ENCODE measurements at places on chromosomes 16 and 17.

DNA sequence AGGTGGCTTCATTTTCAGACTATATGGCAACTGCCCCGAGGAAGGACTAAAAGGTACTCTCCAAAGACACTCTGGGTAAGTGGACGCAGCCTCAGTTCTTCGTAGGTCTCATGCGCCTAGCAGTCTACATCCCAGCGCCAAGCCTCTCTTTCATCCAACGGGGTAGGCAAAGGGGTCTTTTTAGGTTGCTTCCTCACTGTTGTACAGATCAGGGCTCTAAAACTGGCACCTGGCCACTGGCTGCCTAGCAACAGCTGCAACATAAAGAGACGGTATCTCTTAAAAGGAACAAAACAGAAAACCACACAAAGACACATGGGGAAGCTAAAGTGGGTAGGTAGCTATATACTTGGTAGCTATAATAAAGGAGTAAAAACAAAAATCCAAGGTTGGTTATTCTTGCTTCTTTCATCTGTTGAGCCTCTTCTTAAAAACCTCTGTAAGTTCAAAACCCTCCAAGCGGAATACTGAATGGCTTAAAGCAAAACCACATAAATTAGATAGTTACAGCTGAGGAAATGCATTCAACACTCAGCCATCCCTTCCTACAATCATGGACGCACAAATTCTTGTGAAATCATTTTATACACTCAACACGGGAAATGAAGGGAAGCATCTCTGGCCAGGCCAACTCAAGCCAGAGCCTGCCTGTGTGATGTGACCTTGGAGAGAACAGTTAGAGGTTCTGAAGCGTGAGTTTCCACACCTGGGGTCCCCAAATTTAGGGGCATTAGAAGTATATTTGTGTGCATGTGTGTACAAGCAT is 22.7 kb downstream of the CYTH1 start:
- no peak for DNase-seq

DNA sequence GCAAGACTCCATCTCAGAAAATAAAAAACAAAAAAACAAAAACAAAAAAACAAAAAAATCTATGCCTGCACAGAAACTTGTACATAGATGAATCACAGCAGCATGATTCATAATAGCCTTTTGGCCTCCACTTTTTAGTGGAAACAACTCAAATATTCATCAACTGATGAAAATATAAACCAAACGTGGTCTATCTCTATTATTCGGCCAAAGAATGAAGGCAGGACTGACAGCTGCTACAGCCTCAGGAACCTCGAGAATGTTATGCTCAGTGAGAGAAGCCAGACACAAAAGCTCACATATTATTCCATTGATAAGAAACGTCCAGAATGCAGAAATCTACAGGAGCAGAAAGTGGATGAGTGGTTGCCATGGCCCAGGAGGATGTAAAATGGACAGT is 19.8 kb downstream of the PPL start:
- no peak for DNase-seq

DNA sequence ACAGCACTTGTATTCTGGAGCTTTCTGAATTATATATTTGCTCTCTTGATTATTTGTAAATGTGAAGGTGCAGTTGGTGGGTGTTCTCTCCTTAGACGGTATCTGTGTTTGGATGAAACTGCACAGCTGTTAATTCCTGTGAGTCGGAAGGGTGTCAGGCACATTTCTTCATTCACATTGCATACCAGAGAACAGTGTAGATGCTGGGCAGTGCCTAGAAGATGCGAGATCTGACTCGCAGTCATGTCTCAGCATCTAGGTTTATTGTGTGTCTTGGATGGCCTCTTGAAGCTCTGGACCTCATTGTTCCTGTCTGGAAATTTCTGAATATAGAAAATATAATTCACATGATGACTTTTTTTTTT is 61.2 kb downstream of the CLEC16A start:
- no peak for DNase-seq

DNA sequence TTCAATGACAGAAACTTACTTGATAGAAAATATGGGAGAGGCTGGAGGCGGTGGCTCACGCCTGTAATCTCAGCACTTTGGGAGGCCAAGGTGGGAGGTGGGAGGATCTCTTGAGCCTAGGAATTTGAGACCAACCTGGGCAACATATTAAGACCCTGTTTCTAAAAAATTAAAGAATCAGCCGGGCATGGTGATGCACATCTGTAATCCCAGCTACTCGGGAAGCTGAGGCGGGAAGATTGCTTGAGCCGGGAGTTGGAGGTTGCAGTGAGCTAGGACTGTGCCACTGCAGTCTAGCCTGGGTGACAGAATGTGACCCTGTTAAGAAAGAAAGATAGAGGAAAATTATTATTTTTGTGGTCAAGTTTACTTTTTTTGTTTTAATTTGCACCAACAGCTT is 2.1 kb upstream of the NLK start:
- DNase-seq = no peak

DNA sequence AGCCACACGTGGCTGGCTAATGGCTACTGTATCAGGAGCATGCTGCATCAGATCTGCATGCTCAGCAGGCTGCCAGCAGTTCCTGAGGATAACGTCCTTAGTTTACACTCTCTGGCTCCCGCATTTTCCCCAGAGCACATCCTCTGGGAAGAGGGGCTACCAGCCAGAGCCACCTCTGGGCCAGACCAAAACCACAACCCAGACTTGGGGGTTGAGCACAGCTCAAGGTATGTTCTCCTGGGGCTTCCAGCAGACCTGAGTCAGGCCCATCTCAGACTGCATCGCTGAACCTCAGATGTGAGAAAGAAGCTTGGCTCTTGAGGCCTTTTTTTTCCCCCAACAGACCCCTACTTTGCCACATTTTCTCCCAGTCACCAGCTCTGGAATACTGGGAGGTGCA is 23.7 kb upstream of the WSCD1 start:
- no peak for DNase-seq

- DNase-seq = no peak
Measured at GRCh38 chr16:4900036-4900435, 36.9 kb downstream of the PPL start.

- DNase-seq = no peak
Measured at GRCh38 chr17:82649501-82650261, 1.4 kb upstream of the WDR45B start.

DNA sequence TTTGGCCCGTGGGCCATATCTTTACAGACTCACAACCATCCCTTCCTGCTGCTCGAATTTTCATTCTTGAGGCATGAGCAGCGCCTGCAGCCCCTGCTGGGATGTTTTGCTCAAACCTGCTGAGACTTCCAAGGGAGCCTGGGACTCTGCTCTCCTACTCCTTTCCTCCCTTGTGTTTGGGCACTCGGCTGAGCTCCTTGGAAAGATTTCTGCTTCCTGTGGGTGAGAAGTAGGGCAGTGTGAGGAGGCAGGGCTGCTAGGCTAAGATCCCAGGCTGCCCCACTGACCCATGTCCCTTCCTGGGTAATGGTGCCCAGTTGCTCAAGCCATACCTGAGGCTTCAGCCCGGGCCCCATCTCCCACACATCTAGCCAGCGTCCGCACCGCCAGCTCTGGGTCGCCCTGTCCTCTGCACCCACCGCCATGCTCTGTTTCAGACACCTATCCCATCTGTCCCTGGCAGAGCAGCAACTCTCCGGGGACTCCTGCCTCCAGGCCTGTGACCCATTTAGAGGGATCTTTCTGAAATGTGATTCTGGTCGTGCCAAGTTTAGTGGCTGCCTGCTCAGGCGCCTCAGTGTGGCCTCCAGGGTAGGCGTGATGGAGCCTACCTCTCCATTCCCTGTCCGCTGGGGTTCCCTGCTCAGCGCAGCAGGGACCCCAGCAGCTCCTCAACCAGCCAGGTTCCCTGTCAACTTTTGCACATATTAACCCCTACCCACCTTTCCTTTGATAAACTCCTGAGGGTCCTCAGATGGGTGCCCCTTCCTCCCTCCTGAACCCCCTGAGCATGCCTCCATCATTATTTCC is 190.1 kb downstream of the CCDC182 start:
- DNase-seq = no peak

GRCh38 chr16:58127033-58127556 is 2.1 kb downstream of the CFAP20 start:
- no peak for DNase-seq

DNA sequence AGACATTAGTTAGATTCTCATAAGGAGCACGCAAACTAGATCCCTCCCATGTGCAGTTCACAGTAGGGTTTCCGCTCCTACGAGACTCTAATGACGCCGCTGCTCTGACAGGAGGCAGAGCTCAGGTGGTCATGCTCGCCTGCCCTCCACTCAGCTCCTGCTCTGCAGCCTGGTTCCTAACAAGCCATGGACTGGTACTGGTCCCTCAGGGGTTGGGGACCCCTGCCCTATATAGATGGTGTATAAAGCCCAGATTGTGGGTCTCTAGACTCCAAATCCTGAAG is 52.1 kb upstream of the LYRM9 start:
- no peak for DNase-seq

DNA sequence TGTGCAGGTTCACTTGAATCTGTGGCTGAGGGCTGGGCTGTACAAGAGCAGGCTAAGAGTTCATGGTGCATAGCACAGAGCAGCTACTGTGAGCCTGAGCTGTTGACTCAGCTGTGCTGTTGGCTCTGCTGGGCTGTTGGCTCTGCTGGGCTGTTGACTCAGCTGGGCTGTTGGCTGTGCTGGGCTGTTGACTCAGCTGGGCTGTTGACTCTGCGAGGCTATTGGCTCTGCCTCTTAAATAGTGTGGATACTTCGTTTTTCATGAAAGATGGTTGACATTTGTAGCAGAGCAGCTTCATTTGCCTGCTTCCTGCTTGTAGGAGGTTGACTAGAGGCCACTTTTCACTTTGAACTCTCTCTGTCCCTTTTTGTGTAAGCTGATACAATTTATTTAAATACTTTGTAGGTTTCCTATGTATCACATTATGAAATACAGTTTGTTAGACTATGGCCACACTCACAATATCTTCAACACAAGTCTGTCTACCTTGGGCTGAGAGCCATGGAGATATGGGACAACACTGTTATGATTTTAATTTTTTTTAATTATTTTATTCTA is 40.3 kb upstream of the CCNF start:
- no peak for DNase-seq

DNA sequence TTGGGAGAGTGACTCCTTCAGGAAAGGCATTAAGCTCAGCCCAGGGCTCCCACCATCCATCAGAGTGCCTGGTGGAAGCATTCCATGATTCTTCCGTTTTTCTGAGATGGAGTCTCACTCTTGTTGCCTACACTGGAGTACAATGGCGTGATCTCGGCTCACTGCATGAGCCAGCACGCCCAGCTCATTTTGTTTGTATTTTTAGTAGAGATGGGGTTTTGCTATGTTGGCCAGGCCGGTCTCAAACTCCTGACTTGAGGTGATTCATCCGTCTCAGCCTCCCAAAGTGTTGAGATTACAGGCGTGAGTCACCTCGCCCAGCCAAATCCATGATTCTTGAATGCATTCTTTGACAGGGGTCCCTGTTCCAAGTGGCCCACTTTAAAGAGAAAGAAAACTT is 23.1 kb downstream of the MIS12 start:
- DNase-seq = no peak

DNA sequence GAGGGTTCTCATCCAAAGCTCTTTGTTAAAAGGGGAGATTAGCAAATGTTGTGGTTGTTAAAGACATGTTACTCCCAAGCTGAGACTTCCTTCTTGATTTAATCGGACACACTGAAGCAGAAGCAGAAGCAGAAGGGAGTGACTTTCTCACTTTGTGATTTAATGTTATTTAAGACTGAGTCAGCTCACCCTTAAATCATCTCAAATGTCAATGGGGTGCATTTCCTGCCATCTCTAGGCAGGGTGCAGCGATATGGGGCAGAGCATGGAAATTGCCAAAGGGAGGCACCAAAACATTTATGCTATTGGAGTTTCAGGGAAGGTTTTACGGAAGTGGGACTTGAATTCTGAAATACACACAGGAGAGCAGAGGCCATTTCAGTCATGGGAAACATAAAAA is 283.6 kb downstream of the ABCC12 start:
- no peak for DNase-seq

GRCh38 chr17:62657690-62658089 is 30.2 kb downstream of the MRC2 start:
- DNase-seq = no peak

GRCh38 chr16:57374067-57374534 is 1.8 kb downstream of the CX3CL1 start:
- no peak for DNase-seq

- no peak for DNase-seq
Measured at GRCh38 chr17:40402668-40403067, 15.0 kb downstream of the TOP2A start.

DNA sequence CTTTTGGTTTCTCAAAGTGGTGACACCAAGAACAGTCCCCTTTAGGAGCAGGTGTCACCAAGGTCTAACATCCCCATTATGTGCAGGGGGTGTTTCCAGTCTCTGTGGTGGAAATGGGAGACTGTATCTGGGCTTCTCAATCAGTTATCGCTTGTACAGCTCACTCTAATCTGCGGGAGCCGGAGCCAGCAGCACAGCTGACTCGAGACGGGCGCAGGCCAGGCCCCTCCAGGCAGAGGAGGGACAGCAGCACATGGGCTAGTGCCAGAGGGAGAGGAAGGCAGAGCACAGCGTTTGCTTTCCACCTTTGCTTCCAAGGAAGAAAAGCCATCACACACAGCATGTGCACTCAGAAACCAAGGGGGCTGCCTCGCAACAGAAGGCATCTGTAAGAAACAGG is 91.2 kb upstream of the CREBBP start:
- no peak for DNase-seq
